ENCODE measurements at places on chromosomes 2 and 18.

DNA sequence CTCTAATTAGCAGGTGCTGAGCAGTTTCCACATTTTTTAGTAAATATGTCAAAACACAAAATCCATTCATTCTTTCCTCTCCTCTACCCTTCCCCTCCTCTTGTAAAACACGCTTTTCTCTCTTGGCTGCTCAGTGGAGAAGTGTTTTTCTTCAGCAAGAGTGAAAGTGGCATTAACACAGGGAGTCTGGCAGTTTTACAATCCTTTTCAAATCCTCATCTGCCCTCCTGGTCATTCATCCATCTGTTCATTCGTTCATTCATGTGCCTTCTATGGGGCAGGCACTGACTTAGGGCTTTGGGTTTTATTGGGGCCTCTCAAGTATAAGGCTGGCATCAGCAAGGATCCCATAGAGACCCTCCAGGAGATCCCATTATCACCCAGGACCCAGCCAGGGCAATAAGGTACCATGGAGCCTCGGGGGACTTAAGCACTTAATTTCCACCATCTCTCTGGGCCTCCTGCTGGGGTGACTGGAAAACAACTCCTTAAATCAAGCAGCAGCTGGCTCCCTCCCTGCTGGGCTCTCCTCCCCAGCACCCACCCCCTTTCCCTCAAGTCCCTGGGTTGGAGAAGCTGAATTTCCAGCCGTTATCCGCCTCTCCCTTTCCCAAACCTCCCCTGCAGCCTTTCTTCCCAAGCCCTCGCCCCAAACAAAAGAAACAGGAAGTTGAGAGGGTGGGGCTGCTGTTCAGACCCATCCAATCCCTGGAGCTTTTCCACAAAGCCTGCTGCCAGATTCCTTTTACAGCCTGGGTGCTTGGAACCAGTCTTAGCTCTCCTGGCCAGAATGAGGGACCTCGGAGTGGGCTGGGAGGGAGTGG, 32.6 kb downstream of the MARCHF4 start:
- no peak for DNase-seq

DNA sequence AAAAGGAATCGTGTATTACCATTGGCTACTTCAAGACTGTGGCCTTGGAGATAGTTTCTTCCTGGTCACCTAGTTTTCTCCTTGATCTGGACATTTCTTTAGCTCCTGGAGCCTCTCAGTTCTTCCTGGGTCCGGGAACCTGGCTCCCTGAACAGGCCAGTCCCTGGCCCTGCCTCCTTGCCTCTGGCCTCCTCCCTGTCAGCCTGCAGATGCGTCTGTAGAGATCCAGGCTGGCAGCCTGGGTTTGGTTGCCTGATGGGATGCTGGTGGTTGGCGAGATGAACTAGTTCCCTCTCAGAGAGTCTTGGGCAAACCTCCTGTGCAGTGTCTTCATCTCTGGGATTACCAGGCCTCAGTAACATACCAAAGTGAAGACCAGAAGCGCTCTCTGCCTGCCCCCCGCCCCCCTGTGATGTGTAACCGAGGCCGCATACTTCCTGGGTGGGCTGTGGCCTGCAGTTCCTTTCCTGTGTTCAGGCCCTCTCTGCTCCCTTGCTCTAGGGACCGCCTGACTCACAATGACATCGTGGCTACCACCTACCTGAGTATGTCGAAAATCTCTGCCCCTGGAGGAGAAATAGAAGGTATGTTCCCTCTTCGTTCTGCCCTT, 85.4 kb downstream of the DYSF start:
- DNase-seq = no peak

- no peak for DNase-seq
These were observed 15.7 kb downstream of the KLHL29 start for GRCh38 chr2:23400703-23401102.

DNA sequence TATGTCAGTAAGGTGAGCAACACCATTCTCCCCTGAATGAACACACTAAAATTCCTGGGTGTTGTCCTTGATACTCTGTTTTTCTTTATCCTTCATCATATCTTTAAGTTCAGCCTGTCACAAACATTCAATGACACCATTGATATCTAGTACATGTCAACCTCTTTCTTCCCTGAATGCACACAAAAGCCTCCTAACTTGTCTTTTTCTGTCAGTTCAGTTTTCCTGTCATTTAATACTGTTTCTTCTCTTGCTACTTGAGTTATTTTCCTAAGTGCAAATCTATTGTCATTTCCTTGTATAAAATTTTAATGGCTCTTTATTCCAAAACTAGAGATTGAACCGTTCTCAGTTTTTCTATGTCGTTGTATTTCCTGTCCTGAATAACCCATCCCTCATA, 1107.6 kb upstream of the SLC39A10 start:
- no peak for DNase-seq

- no peak for DNase-seq
These were observed 133.0 kb downstream of the MAP4K4 start for GRCh38 chr2:101830555-101830954.

GRCh38 chr2:96495982-96496629, 9.1 kb downstream of the NEURL3 start:
- no peak for DNase-seq

GRCh38 chr18:75005626-75006025, 203.3 kb downstream of the PTGR3 start:
- DNase-seq = no peak

DNA sequence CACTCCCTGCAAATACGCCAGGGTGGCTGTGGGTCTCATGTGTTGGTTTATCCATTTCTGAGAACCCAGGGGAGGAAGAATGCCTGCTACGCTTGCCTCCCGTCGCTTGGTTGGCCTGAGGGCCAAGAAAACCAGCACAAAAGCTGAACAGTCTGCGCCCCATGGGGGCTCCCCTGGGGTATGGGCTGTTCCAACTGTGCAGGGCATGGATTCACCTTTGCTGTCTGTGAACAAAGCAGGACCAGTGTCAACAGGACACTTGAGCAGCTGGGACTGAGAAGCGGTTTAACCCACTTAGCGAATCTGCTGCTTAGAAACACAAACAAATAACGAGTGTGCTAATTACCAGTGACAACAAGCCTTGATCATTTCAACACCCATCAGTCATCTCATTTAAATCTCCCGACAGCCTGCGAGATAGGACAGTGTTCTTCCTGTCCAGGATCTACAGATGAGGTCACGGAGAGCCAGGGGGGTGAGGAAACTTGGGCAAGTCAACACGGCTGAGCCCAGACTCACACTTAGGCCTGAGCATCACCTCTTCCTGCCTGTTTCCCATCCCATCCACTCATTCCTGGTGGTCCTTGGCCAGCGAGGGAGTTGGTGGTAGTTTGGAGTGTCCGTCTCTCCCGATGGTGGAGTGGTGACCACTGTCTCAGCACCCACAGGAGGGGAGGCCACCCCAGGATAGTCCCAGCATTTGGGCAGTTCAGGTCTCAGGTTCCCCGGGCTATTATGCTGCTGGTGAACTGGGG, 111.6 kb upstream of the HAAO start:
- DNase-seq = no peak

DNA sequence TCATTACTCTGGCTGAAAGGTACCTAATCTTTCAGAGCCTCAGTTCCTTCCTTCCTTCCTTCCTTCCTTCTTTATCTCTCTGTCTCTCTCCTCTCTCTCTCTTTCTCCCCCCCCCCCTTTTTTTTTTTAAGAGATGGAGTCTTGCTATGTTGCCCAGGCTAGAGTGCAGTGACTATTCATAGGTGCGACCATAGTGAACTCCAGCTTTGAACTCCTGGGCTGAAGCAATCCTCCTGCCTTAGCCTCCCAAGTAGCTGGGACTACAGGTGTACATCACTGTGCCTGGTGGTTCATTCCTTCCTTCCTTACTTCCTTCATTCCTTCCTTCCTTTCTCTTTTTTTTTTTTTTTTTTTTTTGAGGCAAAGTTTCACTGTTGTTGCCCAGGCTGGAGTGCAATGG, 64.3 kb upstream of the MAP4K3 start:
- no peak for DNase-seq

GRCh38 chr2:229712136-229712535, 2.2 kb downstream of the DNER start:
- no peak for DNase-seq

- no peak for DNase-seq
These were observed 183.3 kb downstream of the LTBP1 start for GRCh38 chr2:33130054-33130447.

- no peak for DNase-seq
These were observed 18.5 kb upstream of the RBBP8 start for GRCh38 chr18:22914633-22915032.

DNA sequence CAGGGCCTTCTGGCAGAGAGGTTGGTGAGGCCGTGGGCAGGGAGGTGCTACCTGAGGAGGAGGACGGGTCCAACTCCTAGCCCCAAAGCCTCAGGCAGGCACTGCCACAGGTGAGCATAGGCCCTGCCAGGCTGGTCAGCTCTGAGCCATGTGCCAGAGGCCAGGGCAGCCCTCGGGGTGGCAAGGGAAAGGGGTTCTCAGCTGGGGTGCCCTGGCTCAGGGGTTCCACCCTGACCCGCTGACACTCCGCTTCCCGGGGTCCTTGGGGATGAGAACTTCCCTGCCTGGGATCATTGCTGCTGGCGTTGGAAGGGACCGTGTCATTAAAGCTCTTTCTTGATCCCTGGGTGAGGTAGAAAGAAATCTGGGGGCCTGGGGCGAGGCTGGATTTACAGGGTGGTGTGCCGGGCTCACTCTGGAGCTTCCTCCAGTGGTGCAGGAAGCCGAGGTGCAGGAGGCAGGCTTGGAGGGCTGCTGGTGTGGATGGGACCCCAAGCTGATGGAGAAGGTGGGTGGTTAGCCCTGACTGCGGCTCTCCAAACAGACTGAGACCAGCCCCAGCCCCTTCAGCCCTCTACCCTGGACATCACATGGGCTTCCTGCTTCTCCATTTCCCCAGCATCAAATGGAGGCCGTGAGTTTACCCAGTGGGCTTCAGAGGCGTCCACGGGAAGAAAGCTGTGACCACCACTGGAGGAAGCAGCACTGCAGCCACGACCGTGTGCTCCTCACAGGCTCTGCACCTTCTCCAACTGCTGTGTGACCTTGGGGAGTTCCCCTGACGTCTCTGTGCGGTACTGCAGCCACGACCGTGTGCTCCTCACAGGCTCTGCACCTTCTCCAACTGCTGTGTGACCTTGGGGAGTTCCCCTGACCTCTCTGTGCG, 295.2 kb downstream of the NDUFA10 start:
- DNase-seq = no peak

- DNase-seq = no peak
These were observed 25.8 kb downstream of the GPR55 start for GRCh38 chr2:230899287-230899686.

DNA sequence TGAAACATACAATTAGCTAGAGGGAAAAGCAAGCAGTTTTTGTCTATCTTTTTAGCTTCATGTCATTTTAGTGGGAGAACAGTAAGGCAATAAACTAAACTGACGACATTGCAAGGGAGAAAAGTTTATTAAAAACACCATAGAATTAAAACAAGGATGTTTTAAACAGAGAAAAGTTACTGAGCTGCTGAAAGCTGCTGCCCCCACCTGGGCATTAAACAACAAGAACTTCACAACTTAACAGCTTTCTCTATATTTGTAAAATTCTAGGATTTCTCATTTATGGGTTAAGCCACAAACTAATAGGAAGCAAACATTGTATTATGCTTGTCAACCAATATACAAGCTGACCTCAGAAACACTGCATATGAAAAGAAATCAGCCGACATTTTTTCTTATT, 289.2 kb downstream of the ERBB4 start:
- DNase-seq = no peak

- DNase-seq = peak; percentile 78
These were observed 19.4 kb downstream of the AAK1 start for GRCh38 chr2:69624131-69624530.

- no peak for DNase-seq
These were observed 36.4 kb upstream of the SLC1A4 start for GRCh38 chr2:64952511-64953482.

DNA sequence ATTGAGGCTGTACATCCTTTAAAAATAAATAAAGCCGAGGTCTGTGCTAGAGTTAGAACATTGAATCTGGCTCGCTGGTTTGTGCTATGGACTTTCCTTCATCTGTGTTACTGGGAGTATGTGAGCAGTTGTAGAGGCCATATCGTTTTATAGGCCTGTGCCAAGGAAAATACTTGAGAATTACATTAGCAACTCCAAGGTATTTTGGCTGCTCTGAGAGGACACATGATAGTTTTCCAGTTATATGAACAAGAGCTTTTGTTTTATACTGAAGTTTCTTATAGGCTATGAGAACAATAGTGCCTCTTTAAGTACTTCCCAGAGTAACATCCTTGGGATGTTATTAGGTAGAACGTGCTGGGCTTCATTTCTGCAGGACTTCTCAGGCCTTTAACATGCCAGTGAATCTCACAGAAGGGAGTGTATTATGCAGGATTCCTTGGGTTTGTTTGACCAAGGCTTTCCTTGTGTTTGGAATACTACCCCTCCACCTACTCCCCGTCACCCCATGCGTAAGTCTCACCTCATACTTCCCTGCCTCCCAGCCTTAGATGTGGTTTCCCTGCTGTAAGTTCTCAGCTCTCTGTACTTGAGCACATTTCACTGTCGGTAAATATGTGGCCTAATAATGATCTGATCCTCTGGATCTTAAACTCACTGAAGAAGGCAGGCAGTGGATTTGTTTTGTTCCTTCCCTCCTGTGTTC, 21.0 kb downstream of the TCF7L1 start:
- DNase-seq = no peak

DNA sequence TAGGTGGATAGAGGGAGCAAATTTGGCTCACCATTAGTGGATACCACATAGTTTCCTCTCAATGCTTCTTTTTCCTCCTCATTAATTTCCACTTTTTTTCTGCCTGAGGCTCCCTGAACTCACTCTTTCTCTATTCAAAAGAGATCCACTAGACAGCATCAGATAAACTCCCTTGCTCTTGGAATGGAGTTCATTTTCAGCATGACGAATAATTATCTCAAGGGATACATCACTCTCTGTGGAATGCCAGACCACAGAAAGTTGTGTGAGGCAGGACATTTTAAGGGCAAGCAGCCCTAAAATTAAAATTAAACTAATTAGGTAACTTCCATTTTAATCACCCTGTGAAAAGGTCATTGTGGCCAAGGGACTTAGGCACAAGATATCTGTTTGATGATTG, 1920.1 kb upstream of the CELF4 start:
- no peak for DNase-seq
